NAMALWA (cell line): ENCODE measurements at places on chromosomes 16 and 17.

- no peak for DNase-seq
Observed at GRCh38 chr17:78951967-78952551, 26.9 kb upstream of the TIMP2 start.

GRCh38 chr17:57468932-57469775 lies 212.8 kb downstream of the MSI2 start:
- peak; percentile 79 for DNase-seq

- DNase-seq = no peak
Observed at GRCh38 chr17:45914047-45914717, 19.8 kb downstream of the MAPT start.

DNA sequence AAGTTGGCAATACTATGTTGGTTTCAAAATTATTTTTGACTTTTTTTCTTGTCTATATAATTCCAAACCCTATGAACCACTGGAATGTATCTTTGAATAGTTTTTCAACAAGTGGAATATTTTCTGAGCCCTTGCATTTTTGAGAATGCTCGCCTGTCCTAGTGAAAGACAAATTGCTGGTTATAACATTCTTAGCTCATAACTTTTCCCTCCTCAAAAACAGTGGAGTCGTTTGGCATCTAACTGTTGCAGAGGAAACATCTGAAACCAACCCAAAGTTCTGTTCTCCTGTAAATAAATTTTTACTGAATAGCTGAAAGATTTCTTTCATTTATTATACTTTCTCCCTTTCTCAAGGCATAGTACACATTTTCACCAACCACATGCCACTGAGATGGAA lies 11.3 kb upstream of the COX10 start:
- no peak for DNase-seq

DNA sequence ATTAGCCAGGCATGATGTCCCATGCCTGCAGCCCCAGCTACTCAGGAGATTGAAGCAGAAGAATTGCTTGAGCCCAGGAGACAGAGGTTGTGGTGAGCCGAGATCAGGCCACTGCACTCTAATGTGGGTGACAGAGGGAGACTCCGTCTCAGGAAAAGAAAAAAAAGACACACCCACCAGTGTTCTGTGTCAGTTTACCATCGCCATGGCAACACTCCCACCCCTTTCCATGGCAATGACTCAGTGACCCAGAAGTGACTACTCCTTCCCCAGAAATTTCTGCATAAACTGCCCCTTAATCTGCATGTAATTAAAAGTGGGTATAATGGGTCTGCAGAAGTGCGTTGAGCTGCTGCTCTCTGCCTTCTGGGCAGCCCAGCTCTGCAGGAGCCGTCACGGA lies 4.0 kb upstream of the ZC3H18 start:
- no peak for DNase-seq

DNA sequence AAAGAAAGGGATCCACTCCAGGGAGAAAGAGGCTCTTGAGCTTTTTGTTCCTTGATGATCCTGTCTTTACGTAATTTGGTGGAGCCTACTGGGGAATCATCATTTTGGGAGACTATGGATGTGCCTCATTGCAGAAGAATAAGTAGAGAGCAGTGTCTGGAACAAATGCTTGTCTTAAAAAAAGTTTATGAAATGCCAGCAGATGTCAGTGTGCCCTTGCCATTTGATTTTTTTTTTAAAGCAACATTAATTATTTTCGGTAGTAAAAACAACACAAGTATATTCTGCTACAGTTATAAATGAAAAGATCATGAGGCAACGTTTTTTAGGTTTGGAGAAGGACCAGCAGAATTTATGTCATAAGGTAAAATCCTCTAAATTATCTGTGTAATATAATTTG lies 934.8 kb upstream of the EEF2KMT start:
- no peak for DNase-seq
